ENCODE measurements at places on chromosomes 11 and 22. TPM values are rescaled to one million over a fixed set of nuclear protein-coding genes. Genes with fewer than 3 reads are reported as not detected.

GRCh38 chr11:134125507-134125906 lies 56.6 kb downstream of the JAM3 start:
- DNase-seq, result no peak

DNA sequence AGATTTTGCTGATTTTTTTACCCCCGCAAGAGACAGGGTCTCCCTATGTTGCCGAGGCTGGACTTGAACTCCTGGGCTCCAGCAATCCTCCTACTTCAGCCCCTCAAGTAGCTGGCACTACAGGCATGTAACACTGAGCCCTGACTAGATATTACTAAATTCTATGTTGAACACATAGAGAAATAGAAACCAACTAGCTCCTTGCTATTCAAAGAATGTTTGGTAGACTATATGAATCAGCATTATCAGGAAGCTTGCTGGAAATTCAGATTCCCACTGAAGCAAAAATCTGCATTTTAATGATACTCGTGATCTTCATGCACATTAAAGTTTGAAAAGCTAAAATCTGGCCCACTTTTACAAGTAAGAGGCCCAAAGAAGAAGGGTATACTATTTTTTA lies 11.9 kb downstream of the TMEM41B start:
- no peak for DNase-seq

DNA sequence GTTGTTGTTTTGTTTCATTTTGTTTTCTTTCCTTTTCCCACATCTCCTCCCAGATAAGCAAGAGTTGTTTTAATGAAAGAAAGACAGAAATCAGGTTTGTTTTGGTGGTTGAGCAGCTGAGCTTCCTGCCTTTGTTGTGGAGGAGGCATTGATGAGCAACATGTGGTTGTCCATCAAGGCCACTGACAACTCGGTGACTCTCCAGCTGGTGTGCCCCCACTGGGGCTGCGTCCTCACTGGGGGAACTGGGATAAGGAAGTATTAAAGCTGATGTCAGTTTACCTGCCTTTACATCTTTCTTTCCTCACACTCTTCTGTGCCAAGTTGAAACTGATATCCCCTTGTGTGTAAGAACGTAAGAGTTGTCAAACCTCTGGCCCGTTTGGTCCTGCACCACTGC lies 5.9 kb downstream of the VPS26B start:
- DNase-seq, result no peak

DNA sequence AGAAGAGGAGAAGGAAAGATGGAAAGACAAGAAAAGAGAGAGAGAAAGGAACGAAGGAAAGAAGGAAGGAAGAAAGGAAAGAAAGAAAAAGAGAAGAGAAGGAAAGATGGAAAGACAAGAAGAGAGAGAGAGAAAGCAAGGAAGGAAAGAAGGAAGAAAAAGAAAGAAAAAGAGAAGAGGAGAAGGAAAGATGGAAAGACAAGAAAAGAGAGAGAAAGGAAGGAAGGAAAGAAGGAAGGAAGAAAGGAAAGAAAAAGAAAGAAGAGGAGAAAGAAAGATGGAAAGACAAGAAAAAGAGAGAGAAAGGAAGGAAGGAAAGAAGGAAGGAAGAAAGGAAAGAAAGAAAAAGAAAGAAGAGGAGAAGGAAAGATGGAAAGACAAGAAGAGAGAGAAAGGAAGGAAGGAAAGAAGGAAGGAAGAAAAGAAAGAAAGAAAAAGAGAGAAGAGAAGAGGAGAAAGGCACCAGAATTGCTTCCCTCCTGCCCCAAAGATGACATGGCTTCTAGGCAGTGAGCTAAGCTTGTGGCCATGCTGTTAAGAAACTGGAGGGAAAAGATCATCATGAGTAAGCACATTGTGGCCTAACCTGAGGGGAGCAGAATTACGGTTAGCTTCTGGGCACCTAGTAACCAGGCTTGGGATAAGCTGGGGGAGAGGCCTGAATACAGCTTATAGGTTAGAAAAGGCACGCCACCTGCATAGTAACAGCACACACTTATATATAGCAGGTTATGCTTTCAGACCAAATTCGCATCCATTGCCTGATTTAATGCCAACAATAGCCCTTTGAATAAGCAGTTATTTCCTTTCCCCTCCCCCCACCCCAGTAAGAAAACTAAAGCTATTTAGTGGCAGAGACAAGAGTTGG lies 2.3 kb upstream of the ST3GAL4 start:
- no peak for DNase-seq

- no peak for DNase-seq
Observed at GRCh38 chr11:121967131-121967704, 148.8 kb downstream of the BLID start.

The PLAAT5 gene
- 0.42 TPM for polyA plus RNA-seq

The GLB1L3 gene
- 1.1 TPM for polyA plus RNA-seq

- DNase-seq, result no peak
Observed at GRCh38 chr11:114889594-114890011, 211.3 kb downstream of the NXPE2 start.

- no peak for DNase-seq
Observed at GRCh38 chr11:124470561-124471227, 25.2 kb upstream of the OR8B8 start.

The CNGA4 gene
- polyA plus RNA-seq, result 0.11 TPM

DNA sequence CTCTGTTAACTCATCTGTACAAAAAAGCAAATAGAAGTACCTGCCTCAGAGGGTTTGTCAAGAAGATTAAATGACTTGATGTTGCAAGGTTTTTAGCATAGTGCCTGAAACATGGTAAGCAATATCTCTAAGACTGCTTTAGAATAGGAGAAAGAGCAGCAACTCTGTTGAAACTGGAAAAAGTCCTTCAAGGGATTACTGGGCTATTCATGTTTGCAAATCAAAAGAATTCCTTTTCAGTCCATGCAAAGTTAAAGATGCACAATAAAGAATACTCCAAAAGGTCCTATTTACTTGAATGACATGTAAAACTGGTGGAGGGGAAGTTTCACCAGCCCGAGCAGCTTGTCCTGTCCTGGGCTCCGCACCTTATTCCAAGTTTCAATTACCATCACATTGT lies 70.6 kb downstream of the C2CD3 start:
- no peak for DNase-seq

The PATZ1 gene
- 68.4 TPM for polyA plus RNA-seq

The C11orf97 gene
- polyA plus RNA-seq, result 0.39 TPM

DNA sequence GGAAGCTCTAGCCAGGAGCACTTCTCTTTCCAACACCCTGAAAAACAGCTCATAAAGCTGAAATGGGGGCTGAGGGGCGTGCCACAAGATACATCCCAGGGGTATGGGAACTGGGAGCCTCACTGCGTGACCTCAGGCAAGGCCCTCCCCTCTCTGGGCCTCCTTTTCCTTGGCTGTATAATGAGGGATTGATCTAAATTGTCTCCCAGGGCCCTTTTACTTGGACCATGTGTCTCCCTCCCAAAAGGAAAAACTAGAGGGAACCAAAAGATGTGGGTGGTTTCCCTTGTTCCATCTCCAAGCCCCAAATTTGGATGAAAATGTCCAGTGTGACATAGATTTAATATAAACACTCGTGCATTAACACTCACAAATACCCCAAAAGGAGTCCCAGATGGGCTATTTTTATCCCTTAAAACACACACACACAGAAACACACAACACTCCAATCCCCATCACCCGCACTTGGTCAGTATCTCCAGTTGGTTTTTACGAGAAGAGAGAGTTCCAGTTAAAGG lies 25.9 kb upstream of the SMTN start:
- DNase-seq, result no peak

The SGSM1 gene
- 2.4 TPM for polyA plus RNA-seq

DNA sequence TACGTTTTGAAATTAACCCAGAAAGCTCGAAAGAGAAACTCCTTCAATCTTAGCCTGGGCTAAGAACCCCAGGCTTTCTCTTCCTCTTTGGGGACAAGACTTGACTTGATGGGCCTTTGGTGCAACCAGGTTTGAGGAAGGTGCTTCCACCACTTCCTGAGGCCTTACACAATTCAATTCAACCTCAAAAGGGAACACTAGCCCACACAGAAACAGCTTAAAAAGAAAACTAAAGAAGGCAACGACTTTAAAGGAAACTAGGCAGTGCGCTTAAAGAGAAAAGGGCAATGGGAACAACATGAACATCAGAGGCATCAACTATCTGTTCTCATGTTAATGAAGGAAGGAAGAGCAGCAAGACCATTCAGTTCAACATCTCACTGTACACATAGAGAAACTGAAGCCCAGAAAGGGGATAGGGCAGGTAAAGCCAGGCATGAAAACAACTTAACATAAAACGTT lies 24.8 kb downstream of the PAK1 start:
- no peak for DNase-seq

The B3GAT1 gene
- polyA plus RNA-seq, result 3.3 TPM

- DNase-seq, result no peak
Observed at GRCh38 chr22:36349726-36350125, 38.0 kb downstream of the MYH9 start.

GRCh38 chr11:74877132-74877531 lies 71.8 kb downstream of the XRRA1 start:
- no peak for DNase-seq

DNA sequence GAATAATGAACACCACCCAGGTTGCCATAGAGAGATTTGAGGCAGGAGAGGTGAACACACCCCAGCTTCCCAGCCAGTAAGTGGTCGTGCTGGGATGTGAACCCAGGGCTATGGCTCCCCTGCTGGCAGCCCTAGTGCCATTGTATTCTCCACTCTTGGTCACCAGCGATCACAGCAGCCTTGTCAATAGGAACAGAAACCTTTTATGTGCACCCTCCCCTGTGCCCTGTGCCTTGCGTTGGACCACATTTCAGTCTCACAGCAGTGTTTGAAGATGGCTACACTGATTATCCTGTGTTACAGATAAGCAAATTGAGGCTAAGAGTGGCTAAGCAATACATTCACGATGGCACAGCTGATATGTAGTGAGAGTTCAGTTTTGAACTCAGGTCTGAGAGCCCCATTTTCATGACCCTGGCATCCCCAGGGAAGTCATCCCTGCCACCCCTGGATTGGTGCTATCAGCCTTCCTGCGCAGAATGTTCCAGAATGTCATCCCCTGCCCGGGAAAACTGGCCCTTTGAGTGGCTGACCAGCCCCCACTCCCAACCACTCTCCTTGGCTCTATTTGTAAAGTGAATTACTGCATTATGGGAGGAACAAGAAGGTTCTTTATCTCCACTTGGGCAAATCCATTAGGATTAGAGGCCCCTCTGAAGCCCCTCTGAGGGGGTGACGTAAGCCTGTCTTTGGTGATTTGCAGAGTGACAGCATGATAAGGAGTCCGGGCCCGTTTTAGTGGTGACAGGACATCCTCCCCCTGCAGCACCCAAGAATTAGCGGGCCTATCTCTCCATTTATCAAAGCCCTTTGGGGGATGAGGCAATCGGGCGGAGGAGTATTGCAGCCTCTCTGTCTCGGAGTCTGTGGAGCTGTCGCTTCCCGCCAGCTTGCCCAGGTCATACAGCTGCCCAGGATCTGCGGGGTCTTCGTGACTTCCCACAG lies 30.9 kb downstream of the SMIM38 start:
- DNase-seq, result no peak

- DNase-seq, result no peak
Observed at GRCh38 chr11:8338138-8338537, 74.5 kb upstream of the LMO1 start.

DNA sequence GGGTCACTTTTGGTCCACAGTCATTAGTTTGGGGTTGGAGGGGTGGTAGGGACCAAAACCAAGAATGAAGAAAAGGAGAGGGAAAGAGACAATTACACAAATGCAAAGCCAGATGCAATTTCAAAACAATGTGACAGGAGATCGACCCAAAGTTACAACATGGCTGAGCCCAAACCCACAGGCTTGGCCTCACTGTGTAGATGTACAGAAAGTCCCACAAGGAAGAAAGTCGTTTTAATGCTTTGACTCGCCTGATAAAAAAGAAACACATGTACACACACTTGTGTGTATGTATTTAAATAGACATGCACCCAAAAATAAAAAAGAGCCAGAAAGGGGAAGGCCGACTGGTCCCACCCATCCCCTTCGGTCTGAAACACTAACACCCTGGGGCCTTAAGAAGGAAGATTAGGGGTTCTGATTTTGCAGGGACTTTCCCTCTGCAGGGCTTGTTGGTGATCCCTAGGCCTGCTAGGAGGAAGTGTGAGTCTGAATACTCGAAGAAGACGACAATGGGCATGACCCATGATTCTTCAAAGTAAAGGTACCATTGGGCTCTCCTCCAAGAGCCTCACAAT lies 104.1 kb downstream of the ETS1 start:
- DNase-seq, result no peak

The C11orf65 gene
- 2.3 TPM for polyA plus RNA-seq

The PNPLA5 gene
- polyA plus RNA-seq, result 0.06 TPM

DNA sequence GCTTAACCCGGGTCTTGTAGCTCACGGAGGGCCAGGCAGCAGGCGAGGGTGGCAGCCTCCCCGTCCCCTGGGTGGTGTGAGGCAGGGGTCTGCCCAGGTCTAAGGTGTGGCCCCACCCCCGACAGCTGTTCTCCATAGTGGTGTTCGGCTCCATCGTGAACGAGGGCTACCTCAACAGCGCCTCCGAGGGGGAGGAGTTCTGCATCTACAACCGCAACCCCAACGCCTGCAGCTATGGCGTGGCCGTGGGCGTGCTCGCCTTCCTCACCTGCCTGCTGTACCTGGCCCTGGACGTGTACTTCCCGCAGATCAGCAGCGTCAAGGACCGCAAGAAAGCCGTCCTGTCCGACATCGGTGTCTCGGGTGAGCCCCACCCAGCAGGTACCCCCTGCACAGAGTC lies 24.4 kb downstream of the SYNGR1 start:
- DNase-seq, result no peak

The C11orf21 gene
- polyA plus RNA-seq, result 0.82 TPM

DNA sequence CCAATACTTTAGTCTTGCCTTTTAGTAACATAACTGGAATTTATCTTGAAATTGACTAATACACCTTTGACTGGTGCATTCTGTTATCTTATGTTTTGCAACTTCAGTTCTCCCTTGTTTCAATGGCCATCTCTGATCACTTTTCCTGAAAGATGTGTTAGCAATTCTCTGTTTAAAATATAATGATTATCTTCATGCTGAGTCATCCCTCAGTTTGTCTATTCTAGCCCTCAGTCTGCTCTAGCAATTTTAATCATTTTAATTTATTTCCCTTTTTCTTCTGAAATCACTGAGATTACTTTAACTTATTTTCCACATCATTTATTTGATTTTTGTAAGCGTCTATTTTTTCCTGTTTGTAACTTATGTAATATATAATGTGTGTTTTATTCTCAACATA lies 221.9 kb upstream of the PDGFD start:
- DNase-seq, result no peak

DNA sequence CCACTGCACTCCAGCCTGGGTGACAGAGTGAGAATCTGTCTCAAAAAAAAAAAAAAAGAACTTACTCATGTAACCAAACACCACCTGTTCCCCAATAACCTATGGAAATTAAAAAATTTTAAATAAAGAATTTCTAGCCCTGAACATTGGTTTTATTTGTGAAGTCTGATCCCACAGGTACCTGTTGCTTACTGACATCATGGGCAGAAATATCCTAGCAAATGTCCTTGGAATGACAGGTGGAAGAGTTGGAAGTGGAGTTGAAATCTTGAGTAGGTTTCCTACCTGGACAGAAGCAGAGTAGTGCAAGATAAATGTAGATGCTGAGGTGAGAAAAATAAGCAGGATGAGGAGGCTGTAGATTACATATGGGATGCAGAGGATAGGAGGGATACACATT lies 17.2 kb downstream of the CD3D start:
- DNase-seq, result no peak

The HYOU1 gene
- 110 TPM for polyA plus RNA-seq

The GSTT2 gene
- not detected for polyA plus RNA-seq

The PACSIN3 gene
- 33.4 TPM for polyA plus RNA-seq

The EIF1AD gene
- polyA plus RNA-seq, result 25.8 TPM

The IFT27 gene
- polyA plus RNA-seq, result 48.9 TPM

All from right renal cortex interstitium (tissue), 3 donors.